ENCODE measurements at places on chromosomes 1 and 21. TPM values are rescaled to one million over a fixed set of nuclear protein-coding genes. Genes with fewer than 3 reads are reported as not detected.

CYP4A11 gene
- total RNA-seq = 0.13 TPM

ZNF683 gene
- not detected for total RNA-seq

TMCO1 gene
- total RNA-seq = 70.9 TPM

PGBD5 gene
- total RNA-seq = 0.06 TPM

NEGR1 gene
- total RNA-seq = 17.7 TPM

SLAMF8 gene
- total RNA-seq = not detected

TRIM46 gene
- 4.2 TPM for total RNA-seq

RBM11 gene
- not detected for total RNA-seq

TNFRSF4 gene
- 0.13 TPM for total RNA-seq

IL19 gene
- total RNA-seq = not detected

SLC45A3 gene
- total RNA-seq = 2.6 TPM

PSRC1 gene
- 8.6 TPM for total RNA-seq

TRAPPC10 gene
- total RNA-seq = 22.2 TPM

RNF186 gene
- total RNA-seq = not detected

NRDC gene
- total RNA-seq = 64.2 TPM

RNF11 gene
- total RNA-seq = 149 TPM

GUCA2A gene
- total RNA-seq = not detected

IL20 gene
- not detected for total RNA-seq

CFAP107 gene
- total RNA-seq = not detected

GBP2 gene
- total RNA-seq = 53.6 TPM

PLEKHA6 gene
- 1.5 TPM for total RNA-seq

TNFRSF8 gene
- total RNA-seq = not detected

GJA4 gene
- 1.6 TPM for total RNA-seq

SELP gene
- total RNA-seq = 0.40 TPM

Data from aortic smooth muscle cell (primary cell).